ENCODE measurements at places on chromosomes 7 and 10. TPM values are rescaled to one million over a fixed set of nuclear protein-coding genes. Genes with fewer than 3 reads are reported as not detected.
A peak's percentile ranks its signal among the peaks of the same experiment; 100 is the strongest.

GRCh38 chr10:45418849-45419675, 45.0 kb downstream of the ALOX5 start:
- peak; percentile 88 for DNase-seq

DNA sequence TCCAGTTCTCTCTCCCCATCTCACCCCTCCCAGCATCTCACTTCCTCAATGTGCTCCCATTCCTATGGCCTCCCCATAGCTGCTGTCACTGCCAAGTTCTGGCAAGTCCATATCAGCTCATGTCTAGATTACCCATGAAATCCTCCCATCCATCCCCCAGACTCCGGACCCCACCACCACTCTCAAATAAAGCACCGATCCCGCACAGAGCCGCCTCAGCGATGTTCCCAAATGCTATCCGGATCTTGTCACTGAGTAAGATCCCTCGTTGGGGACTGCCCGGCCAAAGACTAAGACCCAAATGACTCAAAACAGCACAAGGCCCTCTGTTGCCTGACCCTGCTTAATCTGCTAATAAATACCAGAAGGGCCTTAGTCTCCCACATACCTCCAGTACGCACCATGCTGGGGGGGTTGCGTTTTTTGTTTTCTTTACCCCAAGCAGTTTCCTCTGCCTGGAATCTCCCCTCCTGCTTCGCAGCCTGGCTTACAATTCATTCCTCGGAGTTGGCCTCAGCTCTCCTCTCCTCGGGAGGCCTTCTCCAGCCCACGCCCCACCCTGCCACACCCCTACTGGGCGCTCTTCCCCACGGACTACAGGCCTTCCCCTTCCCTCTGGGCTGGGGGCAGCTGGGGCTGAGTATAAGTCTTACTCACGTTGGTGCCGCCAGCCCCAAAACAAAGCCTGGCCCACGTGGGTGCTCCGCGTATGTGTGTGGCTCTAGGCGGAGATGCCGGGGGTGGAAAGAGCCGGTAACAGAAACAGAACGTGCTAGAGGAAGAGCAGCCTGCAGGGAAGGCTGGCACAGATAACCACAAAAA, 1.8 kb upstream of the DUSP5 start:
- DNase-seq, result no peak

- DNase-seq, result no peak
Observed at GRCh38 chr7:55483046-55483445, 89.3 kb downstream of the VOPP1 start.

CYP2C19 gene
- not detected for total RNA-seq

DNA sequence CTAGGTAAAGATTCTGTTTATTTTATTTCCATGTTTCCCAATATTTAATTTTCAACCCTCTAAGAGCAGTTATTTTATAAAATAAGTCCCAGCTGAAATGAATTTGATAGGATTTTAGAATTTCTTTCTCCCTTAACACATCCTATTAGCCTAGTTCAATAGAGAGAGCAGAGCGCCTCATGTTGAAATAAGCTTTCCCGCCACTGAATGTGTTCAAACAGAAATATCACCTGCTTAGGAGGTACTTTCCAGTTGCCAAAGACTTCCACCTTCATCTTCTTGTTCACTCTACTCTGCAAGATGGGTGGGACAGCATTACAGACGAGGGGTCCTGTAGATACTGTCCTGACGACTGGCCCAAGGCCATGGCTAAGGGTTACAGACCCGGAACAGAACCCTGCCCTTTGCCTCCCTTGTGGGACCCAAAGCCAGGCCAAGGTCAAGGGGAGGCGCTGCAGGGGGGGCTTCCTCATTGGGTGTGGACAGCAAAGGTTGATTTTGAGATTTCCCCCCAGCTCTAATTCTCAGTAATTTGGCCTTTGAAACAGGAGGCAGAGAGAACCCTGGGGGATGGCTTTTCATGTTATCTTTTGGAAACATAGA, 62.0 kb downstream of the PARP12 start:
- DNase-seq, result no peak

IL15RA gene
- 3.9 TPM for total RNA-seq

DNA sequence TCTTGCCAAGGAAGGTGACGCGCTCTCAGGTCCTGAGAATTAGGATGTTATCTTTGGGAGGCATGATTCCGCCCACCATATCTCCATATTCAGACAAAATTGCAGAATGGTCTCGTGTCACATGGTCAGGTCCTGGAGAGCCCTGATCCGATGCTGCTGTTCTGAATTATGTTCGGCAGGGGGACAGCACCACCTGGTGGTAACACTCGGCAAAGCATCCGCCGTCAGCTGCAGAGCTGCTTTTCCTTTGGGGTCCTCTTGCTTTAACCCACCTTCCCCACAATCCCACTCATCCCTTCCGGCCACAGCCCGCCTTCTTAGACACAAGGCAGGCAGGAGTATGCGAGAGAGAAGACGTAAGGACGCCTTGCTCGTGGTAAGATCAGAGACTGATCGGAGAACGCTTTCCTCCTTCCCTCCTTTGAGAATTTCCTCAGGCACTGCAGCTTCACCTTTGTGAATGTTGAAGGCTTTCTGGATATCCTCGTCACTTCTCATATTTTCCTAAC, 327.8 kb upstream of the C7orf33 start:
- peak; percentile 80 for DNase-seq

COX19 gene
- 7.3 TPM for total RNA-seq

DNA sequence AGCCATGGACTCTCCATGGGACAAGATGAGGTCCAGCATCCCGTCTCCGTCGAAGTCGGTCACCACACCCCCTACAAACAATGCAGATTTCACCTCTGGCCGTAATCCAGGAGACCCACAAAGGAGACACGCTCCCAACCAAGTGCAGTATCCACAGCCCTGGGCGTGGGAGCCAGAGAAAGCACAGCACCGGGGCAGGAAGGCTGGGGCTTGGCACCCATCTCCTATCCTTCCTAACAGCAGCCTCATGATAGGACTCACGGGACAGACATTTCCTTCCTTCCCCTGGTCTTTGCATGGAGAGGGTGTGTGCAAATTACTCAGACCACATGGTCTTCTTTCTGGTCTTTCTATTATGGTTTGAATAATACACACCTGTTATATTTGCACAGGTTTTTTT, 46.3 kb downstream of the GOLGA7B start:
- DNase-seq, result no peak

DNA sequence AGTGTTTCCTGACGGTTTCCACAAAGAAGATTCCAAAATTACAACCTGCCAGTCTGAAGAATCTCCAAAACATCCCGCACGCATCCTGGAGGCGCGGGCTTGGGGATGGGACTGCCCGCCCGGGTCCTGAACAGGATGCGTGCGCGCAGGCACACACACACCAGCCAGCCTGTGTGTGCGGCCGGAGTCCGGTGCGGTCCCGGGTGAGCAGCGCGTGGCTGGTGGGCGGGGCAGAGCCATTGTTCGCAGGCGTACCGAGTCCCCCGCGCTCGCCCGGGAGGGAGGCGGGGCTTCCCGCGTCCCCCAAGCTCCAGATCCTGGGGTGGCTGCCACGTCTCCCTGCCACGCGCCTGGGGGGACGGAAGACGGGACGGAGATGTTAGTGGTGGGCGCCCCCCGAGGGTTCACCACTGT, 675 bp upstream of the SCD start:
- peak; percentile 81 for DNase-seq

RTKN2 gene
- total RNA-seq, result 0.03 TPM

SRRM3 gene
- total RNA-seq, result 7.6 TPM

- DNase-seq, result no peak
Observed at GRCh38 chr10:114545071-114545470, 113.0 kb downstream of the ABLIM1 start.

DNA sequence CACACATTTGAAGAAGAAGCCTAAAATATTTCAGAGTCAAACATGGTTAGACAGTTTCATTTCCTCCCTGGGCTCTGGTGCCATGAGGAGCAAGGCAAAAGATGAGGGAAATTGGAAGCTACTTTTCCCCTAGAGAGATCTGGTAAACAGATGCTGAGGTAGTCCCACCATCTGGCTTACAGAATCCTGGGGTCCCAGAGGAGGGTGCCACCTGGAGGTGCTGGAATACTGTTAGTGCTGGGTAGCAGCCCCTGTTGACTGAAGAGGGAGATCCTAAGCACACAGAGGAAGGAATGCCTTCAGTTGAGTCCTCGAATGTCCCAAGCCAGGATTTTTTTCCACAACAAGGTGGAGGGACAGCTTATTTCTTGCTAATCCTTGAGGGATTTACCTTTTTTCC, 160.1 kb downstream of the FZD1 start:
- no peak for DNase-seq

GRCh38 chr7:16178092-16178491, 243.2 kb downstream of the CRPPA start:
- DNase-seq, result no peak

- DNase-seq, result no peak
Observed at GRCh38 chr10:75079436-75080083, 31.9 kb upstream of the SAMD8 start.

GRCh38 chr7:137987968-137988367, 13.9 kb downstream of the CREB3L2 start:
- DNase-seq, result no peak

- DNase-seq, result peak; percentile 81
Observed at GRCh38 chr7:148883266-148884048, 634 bp downstream of the EZH2 start.

DNA sequence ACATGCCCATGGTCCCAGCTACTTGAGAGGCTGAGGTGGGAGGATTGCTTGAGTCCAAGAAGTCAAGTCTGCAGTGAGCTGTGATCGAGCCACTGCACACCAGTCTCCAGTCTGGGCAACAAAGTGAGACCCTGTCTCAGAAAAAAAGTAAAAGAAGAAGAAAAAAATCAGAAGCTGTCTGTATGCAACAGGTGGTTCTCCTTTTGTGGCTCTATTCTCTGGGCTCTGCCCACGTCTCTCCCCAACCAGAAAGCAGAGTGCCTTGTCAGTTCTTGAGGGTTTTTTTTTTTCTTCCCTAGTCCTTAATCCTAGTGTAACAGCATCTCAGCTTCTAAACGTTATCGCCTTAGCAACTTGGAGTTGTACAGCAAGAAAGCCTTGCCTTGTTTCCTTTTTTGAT, 89.5 kb downstream of the PRKCQ start:
- no peak for DNase-seq

- no peak for DNase-seq
Observed at GRCh38 chr7:66167773-66168387, 37.3 kb upstream of the TPST1 start.

DNA sequence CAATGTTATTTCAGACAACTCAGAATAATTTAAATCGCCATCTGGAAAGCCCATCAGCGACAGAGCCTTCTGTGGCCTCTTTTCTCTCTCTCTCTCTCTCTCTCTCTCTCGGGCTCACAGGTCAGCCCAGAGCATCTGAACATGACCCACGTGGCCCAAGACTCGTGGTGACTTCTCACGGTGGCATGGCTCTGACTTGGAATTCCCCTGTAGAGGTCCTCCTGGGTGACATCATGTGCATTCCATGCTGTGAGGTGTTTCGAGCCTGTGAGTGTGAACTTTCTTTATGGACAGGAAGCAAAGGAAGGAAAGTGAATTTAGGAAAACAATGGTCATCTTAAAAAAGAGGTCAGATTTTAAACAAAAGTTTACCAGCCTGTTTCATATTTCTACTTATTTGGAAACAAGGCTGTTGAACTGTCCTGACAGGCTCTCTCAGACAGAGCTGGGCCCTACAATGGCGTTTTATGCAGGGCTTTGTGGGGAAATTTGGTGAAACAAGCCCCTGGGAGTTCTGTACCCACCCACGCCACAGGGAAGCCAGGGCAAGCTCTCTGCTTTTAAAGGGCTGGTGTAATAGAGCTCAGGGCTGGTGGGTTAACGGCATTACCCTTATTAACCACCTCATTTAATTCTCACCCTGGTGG, 359.7 kb upstream of the ZNF32 start:
- DNase-seq, result peak; percentile 76

GRCh38 chr10:124002391-124003069, 90.9 kb downstream of the CHST15 start:
- DNase-seq, result peak; percentile 59

- DNase-seq, result no peak
Observed at GRCh38 chr10:72772031-72772430, 80.1 kb downstream of the MCU start.

DNA sequence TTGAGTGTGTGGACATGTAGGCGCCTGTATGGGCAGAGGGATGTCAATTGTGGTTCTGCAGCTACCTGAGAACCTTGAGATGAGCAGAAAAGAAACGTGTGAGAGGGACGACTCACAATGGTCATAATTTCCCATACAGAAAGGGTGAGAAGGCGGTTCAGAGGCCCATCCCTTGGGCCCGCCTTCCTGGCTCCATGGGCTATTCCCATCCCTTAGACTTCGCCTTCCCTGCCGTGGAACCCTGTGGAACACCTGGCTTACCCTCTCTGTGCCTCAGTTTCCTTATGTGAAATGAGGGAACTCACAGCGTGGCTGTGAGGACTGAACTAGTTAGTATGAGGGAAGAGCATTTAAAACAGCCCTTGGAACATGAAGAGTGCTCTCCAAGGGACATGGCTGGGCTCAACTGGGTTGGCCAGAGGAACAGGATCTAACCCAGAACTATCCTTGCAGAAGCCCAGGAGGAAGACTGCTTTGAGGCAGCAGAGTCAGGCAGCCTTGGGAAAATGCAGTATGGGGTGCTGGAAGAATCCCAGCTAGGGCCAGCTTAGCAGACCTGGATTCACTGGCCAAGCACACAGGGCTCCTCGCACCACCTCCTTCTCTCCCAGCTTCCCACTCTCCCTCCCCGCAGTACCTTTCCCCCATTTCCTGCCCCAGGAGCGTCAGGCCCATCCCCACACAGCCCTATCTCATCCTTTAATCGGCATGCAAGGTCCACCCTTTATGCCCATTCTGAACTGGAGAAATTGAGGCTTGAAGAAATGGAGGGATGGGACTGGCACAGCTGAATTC, 11.1 kb upstream of the ZMIZ1 start:
- DNase-seq, result peak; percentile 57

DNA sequence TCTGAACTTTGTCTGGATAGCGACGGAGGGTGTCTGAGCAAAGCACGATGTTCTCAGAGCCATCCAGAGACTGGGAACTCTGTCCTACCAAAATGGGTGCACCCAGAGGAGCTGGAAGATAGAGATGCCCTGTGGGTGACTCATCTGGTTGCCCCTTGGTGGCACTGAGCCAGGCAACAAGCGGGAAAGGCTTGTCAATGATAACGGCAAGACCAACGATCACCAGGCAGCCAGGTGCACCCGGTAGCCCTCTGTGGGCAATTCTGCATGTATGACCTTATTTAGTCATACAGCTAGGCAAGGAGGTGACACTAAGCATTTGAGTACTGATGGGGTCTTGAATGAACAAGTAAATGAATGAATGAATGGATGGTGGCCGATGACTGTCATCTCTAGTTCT, 2.8 kb upstream of the ELN start:
- no peak for DNase-seq

GRCh38 chr7:108810756-108811385, 241.2 kb downstream of the DNAJB9 start:
- no peak for DNase-seq

GRCh38 chr7:112383671-112384417, 66.4 kb upstream of the IFRD1 start:
- no peak for DNase-seq

- no peak for DNase-seq
Observed at GRCh38 chr7:44268671-44269070, 56.7 kb downstream of the CAMK2B start.

GRCh38 chr10:11913079-11913641, 90.0 kb downstream of the PROSER2 start:
- no peak for DNase-seq

- no peak for DNase-seq
Observed at GRCh38 chr7:11213266-11213665, 239.6 kb downstream of the PHF14 start.

Data from cardiac septum (tissue), 1 donor.